ENCODE measurements at places on chromosomes 3 and 15. TPM values are rescaled to one million over a fixed set of nuclear protein-coding genes. Genes with fewer than 3 reads are reported as not detected.

DNA sequence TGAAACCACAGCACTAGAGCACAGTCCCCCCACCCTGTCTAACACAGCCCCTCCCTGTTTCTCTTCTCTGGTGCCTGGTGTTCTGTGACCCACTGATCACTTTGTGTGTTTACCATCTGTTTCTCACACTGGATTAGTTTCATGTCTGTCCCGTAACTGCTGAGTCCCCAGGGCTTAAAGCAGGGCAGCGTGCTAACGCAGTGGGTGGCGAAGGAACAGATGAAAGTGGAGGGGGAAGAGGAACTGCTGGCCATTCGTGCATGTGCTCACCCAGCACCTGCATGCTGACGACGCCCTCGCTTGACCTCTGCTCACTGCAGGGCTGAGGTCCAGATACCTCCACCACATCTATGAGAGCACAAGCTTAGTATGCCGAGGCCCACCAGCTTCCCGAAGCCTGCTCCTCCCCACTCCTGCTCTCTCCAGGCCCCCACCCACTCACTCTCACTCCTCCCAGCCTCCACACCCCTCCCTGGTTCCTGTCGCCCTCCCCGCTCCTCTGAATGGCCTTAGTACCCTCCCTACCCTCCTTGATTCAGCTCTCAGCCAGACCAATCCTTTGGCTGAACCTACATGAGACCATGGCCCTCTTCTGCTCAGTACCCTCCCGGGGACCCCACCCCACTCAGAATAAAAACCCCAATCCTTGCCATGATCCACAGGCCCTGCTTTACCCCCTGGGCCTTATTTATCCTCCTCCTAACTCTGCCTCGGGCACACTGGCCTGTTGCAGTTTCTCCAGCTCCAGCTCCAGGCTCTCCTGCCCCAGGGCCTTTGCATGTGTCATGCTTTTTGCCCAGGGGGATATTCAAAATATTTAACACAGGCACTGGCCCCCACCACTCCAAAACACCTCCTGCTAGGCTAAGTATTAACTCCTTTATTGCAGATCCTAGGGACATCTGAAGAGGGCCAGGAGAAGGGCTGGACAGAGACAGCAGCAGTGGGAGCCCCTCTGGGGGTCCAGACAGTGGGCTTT lies 15.1 kb upstream of the IQSEC1 start:
- DNase-seq, result no peak

GRCh38 chr15:79820820-79821219 lies 76.0 kb downstream of the MTHFS start:
- DNase-seq, result no peak

DNA sequence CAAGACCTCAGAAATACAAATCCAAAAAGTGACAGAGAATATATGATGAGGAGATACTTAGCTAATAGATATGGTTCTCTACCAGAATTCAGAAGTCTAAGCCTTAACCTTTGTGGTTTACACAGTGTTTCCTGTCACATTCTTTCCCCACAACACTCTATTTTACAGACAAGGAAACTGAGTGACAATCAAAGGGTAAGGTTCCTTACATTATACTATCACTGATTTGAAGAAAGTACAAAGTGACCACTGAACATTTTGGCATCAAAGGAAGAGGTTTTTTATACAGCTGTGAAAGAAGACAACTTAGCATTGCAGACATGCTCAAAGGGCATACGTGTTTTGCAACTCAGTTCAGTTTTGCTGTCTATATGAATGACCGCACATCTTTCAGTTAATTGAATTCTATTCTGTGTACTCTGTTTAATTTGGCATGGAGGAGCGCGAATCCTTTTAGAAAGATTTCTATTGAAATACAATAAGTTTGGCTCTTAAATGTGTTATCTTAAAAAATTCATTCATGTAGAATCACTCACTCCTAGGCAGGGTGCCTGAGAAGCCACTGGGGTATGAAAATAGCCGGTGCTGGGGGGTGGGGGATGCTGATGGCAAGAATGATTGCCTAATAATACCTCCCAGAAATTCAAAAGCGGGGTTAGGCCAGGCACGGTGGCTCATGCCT lies 66.5 kb upstream of the SKOR1 start:
- no peak for DNase-seq

DNA sequence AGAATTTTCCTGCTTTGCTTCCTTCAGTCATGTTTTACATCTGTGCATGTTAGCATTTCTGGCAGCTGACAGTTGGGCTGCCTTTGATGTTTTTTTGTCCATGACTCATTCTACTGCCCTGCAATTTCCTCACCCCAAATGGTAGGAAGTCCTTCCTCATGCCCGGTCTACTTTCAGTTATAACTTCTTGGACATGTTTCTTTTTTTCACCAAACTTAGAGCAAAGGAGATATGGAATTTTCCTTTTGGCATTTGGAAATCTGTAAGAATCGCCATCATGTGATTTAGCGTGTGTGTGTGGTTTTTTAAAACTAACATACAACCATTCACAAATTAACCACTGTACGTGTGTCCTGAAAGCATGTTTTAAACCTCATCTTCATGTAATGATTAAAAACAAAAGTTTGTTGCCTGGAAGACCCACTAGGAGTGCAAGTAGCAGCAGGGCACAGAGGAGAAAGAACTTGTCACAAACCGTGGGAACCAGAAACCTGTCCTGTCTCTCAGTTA lies 430.7 kb upstream of the CFAP20DC start:
- no peak for DNase-seq

ZMAT3 gene
- polyA plus RNA-seq, result 7.7 TPM

DNAH1 gene
- 8.2 TPM for polyA plus RNA-seq

GRCh38 chr15:85383470-85384148 lies 3.2 kb downstream of the AKAP13 start:
- no peak for DNase-seq

GRCh38 chr3:171788546-171789351 lies 21.5 kb downstream of the PLD1 start:
- DNase-seq, result no peak

GRCh38 chr15:87461631-87462030 lies 794.9 kb downstream of the NTRK3 start:
- DNase-seq, result no peak

DNA sequence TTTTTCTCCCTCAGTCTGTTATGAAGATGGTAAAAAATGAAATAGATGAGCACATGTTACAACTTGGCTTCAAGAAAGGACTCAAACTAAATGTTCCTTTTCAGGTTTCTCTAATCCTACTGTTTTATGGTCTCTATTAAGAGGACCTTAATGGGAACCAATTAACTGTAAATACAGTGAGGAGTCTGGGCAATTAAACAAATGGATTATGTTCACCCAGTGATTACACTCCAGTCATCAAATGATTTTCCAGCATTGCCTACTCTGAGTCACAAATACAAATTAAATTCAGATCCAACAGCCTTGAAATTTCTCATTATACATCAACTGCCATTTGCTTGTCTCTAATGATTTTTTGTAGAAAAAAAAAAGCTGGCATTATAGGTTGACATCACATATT lies 129.2 kb downstream of the NEK10 start:
- DNase-seq, result no peak

PSMD6 gene
- polyA plus RNA-seq, result 113 TPM

Data from renal pelvis (tissue), 12 donors.